ENCODE measurements at places on chromosomes 16 and 17.

DNA sequence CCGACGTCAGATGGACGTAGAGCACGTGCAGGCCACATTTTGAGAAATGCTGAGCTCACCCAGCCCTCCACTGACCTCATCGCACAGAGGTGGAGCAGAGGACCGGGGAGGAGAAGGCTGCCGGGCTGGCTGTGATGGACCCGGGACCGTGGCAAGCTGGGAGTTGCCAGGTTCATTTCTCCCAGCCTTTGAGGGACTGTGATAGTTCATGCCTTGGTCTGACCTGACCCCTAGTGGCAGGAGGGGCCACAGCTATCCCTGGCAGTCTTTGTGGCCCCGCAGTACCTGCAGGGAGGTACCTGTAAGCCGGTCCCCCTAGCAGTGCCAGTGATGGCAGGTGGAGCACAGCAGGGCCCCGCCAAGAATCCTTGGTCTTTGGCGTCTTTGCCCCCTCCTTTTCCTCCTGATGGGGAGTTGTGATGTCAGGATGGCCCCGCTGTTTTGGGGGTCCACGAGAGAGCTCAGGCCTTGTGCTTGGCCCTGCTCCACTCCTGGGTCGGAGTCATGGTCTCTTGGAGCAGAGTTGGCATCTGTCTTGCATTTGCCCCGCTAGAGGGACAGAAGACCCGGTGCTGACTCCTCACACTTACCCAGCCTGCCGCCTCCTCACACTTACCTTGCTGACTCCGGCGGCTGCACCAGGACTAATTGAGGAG lies 50.4 kb downstream of the OR1D5 start:
- no peak for DNase-seq

GRCh38 chr16:11183035-11183812 lies 72.8 kb downstream of the SOCS1 start:
- DNase-seq = no peak

DNA sequence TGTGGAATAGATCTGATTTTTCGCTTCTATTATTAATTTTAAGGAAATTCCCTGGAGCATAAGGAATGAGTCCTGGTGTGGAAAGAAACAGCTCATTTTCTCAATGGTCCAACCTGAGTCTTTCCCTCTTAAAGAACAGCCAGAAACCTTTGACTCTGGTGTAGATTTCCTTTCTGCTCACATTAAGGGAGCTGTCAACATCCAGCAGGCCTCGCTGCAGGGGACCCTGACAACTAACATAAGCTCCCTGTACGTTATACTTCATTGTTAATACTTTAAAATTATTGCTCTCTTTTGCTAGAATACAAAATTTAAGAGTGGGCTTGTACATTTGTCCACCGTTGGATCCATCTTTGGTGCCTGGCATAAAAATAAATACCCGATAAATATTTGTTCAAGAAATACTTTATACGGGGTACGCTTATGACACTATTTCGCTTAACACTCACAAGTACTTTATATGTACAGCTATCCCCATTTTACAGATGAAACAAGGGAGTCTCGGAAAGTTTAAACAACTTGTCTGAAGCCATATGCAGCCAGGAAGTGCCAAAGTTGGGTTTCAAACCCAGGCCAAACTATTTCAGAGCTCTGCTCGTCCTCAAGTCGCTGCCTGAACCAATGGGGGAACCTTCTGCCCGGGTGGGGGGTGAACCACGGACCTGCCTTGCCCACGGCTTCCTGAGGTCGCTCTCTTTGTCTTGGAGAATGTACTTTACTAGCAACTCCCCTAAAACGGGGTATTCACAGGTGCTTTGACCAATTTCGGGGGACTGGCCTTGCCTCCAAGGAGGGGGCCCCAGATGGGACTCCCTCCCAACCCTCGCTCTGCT lies 611 bp downstream of the SMARCE1 start:
- DNase-seq = no peak

DNA sequence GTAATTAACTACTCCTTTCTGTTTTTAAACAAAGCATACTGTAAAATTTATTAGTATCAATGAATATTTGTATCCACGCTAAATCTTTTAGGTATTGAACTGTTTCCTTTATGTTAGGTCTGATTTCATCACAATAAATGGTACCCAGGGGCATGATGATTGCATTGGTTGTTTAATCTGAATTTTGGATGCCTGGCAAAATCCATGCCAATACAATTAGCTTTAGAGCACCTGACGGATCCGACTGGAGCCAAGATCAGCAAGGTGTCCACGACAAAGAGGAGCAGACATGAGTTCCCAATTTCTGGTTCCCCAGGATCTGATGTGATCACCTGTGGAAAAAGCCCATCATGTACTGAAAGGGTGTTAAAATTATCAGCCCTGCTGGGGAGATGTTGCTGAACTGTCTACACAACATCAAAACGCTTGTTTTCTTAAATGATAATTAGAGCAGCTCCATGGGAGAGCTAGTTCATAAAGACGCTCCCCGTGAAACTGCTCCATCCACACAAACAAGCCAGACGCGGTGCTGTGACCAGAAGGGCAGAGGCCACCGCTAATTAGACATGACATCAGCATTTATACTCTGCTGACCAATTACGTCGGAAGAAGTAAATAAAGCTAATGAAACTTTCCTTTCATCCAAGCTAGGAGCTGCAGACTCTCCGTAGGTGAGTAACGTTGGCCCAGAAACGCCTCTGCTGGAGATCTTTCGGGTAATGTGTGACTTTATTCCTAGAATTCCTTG lies 151.7 kb downstream of the CPPED1 start:
- DNase-seq = no peak

DNA sequence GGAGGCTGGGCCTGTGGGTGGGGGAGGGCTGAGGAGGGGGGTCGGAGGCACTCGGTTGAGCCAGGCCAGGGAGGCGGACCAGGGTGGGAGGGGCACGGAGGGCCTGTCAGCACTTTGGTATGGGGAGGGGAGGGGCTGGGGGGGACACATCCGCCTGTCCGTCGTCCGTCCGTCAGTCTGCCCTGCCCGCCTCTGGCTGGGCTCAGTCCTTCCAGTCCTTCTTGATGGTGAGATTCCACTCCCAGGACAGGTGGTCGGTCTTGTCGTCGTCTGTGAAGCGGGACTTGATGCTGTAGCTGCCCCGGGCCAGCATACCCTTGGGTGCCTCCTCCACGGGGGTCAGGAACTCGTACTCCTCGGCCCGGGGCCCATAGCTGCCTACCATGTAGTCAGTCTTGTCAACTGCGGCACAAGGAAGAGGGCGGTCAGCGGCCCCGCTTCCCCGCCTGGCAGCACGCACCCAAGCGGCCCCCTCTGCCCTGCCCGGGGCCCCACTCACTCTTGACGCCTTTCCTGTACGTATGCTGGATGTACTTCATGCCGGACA lies 2.4 kb downstream of the ARHGDIA start:
- DNase-seq = no peak

DNA sequence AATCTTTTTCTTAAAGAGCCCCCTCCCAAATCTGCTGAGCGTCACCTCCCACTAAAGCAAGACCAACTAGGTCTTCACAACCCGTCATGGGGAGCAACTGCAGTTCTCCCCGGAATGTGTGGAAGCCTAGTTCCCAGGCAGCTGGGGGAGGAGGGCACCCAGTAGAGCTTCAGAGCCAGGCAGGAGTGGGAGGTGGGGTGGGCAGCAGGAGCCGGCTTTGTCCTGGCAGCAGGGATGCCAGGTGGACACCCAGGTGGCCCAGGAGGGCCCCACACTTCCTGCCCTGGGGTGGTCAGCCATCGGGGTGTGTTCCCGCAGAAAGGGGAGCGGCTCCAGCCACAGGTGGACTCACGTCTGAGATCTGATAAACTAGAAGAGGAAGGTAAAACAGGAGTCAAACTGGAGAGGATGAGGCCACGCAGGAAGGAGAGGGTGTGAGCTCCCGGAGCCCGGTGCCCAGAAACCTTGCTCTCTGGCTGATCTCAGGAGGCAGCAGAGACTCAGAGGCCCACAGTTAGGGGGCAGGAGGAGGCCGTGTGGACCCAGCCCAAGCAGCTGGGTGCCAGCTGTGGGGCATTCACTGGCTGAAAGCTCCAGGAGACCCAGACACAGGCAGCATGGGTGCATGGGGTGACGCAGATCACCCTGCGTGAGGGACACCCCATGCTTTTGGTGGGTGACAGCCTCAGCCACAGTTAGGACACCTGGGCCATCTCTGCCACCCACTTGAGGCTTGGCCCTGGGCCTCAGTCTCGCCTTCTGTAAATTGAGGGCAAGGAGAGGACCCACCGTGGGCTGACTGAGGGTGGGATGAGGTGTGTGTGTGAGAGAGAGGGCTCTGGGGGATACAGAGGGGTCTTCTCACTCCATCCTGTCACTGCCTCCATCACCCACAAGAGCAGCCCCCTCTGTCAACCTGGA lies 260.8 kb upstream of the TNRC6C start:
- DNase-seq = no peak

DNA sequence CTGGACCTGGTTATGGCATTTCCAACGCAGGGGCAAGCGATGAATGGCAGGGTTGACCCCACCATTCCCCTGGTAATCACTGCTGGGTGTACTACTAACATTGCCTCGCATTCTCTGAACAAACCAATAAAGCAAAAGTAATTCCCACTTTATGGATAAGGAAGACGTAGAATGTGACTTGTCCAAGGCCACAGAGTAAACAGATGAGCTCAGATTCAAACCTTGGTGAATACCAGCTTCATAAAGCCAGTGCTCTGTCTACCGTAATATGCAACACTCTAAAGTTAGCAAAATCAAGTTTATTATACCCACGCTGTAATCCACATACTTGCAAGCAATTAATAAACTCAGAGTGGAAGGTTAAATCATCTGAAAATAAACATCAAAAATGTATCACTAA lies 59.6 kb downstream of the ANKFY1 start:
- DNase-seq = no peak

DNA sequence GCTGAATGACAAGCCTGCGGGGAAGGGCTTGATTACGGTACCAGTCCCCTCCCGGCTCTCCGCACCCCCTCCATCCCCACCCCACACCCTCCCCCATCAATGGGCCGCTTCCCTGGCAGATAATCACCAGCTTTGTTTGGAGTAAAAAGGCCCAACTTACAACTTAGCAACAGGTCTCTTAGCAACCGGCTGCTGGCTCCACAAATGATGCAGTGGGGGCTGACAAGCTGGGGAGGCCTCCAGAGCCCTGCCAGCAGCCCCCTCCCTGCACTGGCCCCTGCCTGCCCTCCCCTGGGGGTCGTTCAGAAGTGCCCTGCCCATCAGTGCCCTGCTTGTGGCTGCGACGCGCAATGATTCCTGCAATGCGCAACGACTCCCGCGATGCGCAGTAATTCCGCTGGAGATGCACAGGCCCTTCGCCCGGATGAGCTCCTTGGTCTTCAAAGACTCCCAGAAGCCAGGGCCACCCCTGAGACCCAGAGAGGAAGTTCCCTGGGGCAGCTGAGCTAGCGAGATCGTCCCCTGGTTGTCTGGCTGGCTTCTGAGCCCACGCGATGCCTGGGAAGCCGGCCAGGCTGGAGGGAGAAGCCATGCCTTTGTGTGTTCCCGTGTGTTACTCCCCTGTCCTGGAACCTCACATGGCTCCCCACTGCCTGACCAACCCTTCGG lies 23.3 kb downstream of the CPNE2 start:
- peak; percentile 96 for DNase-seq

DNA sequence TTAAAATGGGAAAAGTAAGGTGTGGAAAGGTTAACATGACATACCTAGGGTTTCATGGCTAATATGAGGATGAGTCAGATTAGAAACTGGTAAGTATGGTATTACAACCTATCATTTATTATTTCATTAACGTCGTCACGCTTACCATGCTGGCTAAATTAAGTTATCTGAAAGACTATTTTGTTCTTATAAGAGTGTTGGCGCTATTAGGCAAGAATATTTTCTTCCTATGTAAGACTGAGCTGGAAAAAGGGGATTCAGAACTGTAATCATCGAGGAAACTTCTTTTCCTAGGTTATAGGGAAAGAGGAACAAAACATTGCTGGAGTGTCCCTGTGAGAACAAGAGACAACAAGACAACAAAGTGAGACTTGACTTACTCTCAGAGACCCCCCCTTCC lies 440.8 kb downstream of the KCNJ2 start:
- peak; percentile 32 for DNase-seq

DNA sequence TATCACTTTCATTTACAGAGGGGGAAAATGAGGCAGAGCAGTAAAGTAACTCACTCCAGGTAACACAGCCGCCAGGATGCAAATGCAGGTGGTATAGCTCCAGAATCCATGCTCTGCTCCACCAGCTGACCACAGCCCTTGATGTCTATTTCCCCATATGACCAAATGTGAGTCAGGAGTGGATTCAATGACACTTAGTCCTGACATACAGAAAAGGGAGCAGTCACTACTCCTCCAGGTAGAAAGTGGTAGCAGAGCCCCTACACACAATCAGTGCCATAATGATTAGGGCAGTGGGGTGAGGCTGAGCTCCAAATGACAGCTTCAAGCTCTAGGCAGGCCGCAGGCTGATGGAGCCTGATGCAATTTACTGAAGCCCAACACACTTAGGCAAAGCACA lies 43.3 kb upstream of the GFOD2 start:
- no peak for DNase-seq

DNA sequence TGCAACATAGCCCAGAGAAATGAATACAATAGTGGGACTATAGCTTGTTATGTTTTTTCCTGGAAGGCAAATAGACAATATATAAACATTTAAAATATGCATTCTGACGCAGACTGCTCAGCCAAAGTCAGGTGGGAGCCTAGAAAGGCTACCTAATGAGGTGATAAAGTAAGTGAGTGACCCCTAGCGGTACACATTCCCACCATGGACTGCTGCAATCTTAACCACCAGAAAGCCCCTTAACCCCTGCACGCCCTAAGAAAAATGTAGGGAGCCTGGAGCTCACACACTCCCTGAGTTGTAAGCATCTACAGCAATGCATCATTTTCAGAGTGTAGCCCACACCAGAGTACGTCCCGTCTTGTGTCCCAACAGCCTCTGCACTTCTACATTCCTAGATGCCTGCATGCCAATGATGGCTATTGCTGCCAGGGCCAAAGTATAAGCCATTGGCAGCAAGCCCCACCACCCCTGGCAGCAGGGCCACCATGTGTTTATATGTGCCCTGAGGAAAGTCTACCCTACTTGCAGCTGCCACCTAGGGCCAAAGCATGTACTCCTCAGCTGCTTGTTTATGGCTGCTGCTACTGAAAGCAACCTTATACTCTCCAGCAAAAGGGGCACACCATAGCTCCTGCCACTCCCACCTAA lies 127.6 kb downstream of the KIF2B start:
- no peak for DNase-seq

DNA sequence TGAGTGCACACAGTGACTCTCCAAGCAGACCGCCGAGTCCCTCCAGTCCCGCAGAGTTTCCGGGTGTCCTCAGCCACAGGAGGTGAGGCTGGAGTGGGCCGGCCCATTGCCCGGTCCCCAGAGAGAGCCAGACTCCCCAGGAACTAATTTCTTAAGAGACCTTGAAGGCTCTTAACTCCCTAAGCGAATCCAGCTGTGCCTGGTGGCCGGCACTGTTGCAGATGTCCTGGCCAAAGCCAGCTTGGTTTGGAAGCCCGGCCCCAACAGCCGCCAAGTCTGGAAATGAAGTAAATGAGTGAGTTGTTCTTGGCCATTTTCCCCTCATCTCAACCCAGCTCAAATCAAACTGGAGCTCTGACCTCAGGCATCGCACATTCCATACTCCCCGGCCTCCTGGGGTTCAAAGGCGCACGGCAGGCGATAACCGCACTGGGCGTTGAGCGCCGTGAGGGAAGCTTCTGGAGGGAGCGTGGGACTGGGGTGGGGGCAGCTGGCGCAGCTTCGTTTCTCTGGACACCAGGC lies 42.0 kb downstream of the CMIP start:
- no peak for DNase-seq

- DNase-seq = no peak
Measured at GRCh38 chr16:54175169-54175551, 111.4 kb downstream of the IRX3 start.
